ENCODE measurements at places on chromosomes 4 and X. TPM values are rescaled to one million over a fixed set of nuclear protein-coding genes. Genes with fewer than 3 reads are reported as not detected.

The CYP2U1 gene
- total RNA-seq = 2.7 TPM

The SAT1 gene
- total RNA-seq = 41.3 TPM

The QRFPR gene
- total RNA-seq = not detected

The FAM120C gene
- 8.2 TPM for total RNA-seq

The SSR4 gene
- 158 TPM for total RNA-seq

The SORBS2 gene
- total RNA-seq = not detected

The CT45A3 gene
- not detected for total RNA-seq

The SLC4A4 gene
- total RNA-seq = 1.3 TPM

The IL21 gene
- total RNA-seq = 3.1 TPM

The TLR1 gene
- total RNA-seq = 1.3 TPM

The SNCA gene
- 0.42 TPM for total RNA-seq

The FAM47A gene
- total RNA-seq = not detected

The MEPE gene
- total RNA-seq = not detected

The CLGN gene
- not detected for total RNA-seq

The LPAR4 gene
- not detected for total RNA-seq

The VSIG4 gene
- 0.68 TPM for total RNA-seq

The NDP gene
- total RNA-seq = not detected

The PRDM8 gene
- 12.7 TPM for total RNA-seq

The NCAPG gene
- 48.2 TPM for total RNA-seq

The NAA11 gene
- total RNA-seq = not detected

The TEX13B gene
- not detected for total RNA-seq

The CENPI gene
- 12.8 TPM for total RNA-seq

The FREM3 gene
- not detected for total RNA-seq

The MAGEA1 gene
- total RNA-seq = not detected

The SULT1B1 gene
- 0.20 TPM for total RNA-seq

The MAGEH1 gene
- 15.4 TPM for total RNA-seq

The CSN1S1 gene
- not detected for total RNA-seq

The GUCY1A1 gene
- not detected for total RNA-seq

The CCKAR gene
- not detected for total RNA-seq

The DNAJB14 gene
- total RNA-seq = 43.8 TPM

The ACSL4 gene
- total RNA-seq = 72.4 TPM

The ARX gene
- total RNA-seq = not detected

The FGB gene
- not detected for total RNA-seq

The DAPP1 gene
- 18.8 TPM for total RNA-seq

The C1QTNF7 gene
- total RNA-seq = not detected

The NOX1 gene
- total RNA-seq = not detected

The ENOX2 gene
- 10.8 TPM for total RNA-seq

The BTK gene
- 0.48 TPM for total RNA-seq

The STATH gene
- not detected for total RNA-seq

The DDIT4L gene
- total RNA-seq = not detected

The FGF2 gene
- total RNA-seq = 1.5 TPM

The PHEX gene
- 20.1 TPM for total RNA-seq

The MAGEC3 gene
- not detected for total RNA-seq

The MAGEA12 gene
- total RNA-seq = not detected

The ARFIP1 gene
- 13.1 TPM for total RNA-seq

The SHROOM4 gene
- total RNA-seq = not detected

The NAT8L gene
- total RNA-seq = 0.55 TPM

The UNC5C gene
- not detected for total RNA-seq

The RASGEF1B gene
- 5.5 TPM for total RNA-seq

The TEC gene
- 1.6 TPM for total RNA-seq

The MAGEA4 gene
- not detected for total RNA-seq

The ADH1B gene
- not detected for total RNA-seq

The ARHGAP10 gene
- 9.7 TPM for total RNA-seq

The TDO2 gene
- not detected for total RNA-seq

The DCAF12L2 gene
- total RNA-seq = not detected

The ANXA10 gene
- not detected for total RNA-seq

The PNMA6F gene
- not detected for total RNA-seq

All from CD8-positive, alpha-beta memory T cell (primary cell).